ENCODE measurements at places on chromosomes 12 and 14.
A peak's percentile ranks its signal among the peaks of the same experiment; 100 is the strongest.

- no peak for DNase-seq
- no peaks in the 10 kb centered on the region for H3K27me3 ChIP-seq
- no peak overlapping the region for H3K27ac ChIP-seq
- H3K36me3 ChIP-seq, result peaks cover 19% of the 10 kb centered on the region
- H3K4me3 ChIP-seq, result no peak overlapping the region
Observed at GRCh38 chr12:56995930-56996496, 10.3 kb downstream of the ZBTB39 start.

DNA sequence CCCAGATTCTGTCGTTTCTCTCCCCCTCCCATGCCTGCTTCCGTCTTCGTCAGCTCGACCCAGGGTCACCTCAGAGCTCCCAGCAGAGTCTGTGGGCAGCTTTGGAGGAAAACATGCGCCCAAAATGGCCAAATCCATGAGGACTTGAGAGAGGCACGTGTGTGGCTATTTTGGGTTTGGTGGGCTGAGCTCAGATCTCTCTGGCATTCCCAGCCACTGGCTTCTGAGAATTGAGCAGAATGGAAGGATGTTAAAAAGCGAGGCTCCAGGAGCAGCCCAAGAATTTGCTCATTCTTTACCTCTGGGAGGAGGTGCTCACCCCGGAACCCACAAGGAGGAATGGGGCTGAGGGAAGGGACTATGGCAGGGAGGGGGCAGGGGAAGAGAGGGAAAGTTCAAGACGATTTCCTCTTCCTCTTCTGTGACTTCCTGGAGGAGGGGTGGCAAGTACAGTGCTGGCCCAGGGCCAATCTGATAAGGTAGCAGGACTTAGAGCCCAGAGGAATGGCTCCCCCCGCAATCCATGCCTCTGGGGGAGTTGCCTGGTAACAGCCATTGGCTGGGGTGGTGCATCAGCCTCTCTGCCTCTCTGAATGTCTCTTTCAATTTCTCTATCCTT, 20.1 kb downstream of the TSPAN9 start:
- no peak for DNase-seq
- H3K27me3 ChIP-seq, result no peaks in the 10 kb centered on the region
- peak overlapping the region; percentile 54 for H3K27ac ChIP-seq
- no peaks in the 10 kb centered on the region for H3K36me3 ChIP-seq
- peaks cover 36% of the 10 kb centered on the region for H3K4me1 ChIP-seq

DNA sequence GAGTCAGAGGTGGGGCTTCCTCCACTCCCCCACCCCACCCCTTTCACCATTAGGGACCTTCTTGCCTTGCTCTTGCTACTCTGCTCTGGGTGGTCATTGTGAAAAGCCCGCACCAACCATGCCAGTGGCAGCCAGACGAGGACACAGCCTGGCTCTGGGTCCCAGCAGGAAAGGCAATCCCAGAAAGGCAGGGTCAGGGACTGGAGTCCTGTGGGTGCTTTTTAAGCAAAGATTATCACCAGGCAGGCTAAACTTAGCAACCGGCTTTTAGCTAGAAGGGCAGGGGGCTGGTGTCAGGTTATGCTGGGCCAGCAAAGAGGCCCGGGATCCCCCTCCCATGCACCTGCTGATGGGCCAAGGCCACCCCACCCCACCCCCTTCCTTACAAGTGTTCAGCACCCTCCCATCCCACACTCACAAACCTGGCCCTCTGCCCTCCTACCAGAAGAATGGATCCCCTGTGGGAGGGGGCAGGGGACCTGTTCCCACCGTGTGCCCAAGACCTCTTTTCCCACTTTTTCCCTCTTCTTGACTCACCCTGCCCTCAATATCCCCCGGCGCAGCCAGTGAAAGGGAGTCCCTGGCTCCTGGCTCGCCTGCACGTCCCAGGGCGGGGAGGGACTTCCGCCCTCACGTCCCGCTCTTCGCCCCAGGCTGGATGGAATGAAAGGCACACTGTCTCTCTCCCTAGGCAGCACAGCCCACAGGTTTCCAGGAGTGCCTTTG, 1.2 kb upstream of the GAPDH start:
- no peak for DNase-seq
- peak overlapping the region; percentile 96 for H3K4me3 ChIP-seq
- H3K36me3 ChIP-seq, result peaks cover 58% of the 10 kb centered on the region
- H3K27me3 ChIP-seq, result no peaks in the 10 kb centered on the region

- no peaks in the 10 kb centered on the region for H3K27me3 ChIP-seq
- no peaks in the 10 kb centered on the region for H3K36me3 ChIP-seq
- H3K27ac ChIP-seq, result no peak overlapping the region
- H3K4me1 ChIP-seq, result peaks cover 3% of the 10 kb centered on the region
Observed at GRCh38 chr12:105072888-105073488, 11.3 kb downstream of the ALDH1L2 start.

GRCh38 chr14:37054869-37055268, 117.5 kb downstream of the SLC25A21 start:
- H3K27me3 ChIP-seq, result no peaks in the 10 kb centered on the region
- H3K36me3 ChIP-seq, result no peaks in the 10 kb centered on the region
- no peak overlapping the region for H3K27ac ChIP-seq
- no peak for DNase-seq

GRCh38 chr12:95198914-95199313, 18.4 kb downstream of the FGD6 start:
- DNase-seq, result no peak
- H3K36me3 ChIP-seq, result no peaks in the 10 kb centered on the region
- H3K27ac ChIP-seq, result peak overlapping the region; percentile 33
- no peak overlapping the region for H3K4me3 ChIP-seq
- H3K27me3 ChIP-seq, result no peaks in the 10 kb centered on the region

DNA sequence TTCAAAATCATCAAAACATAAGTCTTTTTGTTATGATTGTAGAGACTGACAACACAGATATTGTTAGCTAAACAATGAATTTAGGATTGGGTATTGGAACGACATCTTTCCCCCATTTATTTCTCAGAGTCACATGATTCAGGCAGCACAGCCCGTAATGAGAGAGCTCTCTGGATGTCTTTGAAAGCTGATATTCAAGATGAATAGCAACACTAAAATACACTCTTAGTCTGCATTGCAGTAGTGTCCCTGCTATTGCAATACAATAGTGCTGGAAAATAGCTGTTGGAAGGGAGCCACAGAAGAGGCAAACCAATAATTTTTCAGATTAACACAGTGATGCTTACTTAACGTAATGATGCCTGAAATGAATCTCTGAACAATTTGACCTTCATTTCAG, 9.9 kb downstream of the GTSF1 start:
- no peaks in the 10 kb centered on the region for H3K36me3 ChIP-seq
- H3K27me3 ChIP-seq, result no peaks in the 10 kb centered on the region
- H3K4me3 ChIP-seq, result no peak overlapping the region
- no peak for DNase-seq
- no peak overlapping the region for H3K27ac ChIP-seq

- no peak for DNase-seq
- peaks cover 10% of the 10 kb centered on the region for H3K4me1 ChIP-seq
- no peak overlapping the region for H3K4me3 ChIP-seq
- H3K27ac ChIP-seq, result no peak overlapping the region
- no peaks in the 10 kb centered on the region for H3K36me3 ChIP-seq
Observed at GRCh38 chr12:51687177-51687576, 96.1 kb downstream of the SCN8A start.

DNA sequence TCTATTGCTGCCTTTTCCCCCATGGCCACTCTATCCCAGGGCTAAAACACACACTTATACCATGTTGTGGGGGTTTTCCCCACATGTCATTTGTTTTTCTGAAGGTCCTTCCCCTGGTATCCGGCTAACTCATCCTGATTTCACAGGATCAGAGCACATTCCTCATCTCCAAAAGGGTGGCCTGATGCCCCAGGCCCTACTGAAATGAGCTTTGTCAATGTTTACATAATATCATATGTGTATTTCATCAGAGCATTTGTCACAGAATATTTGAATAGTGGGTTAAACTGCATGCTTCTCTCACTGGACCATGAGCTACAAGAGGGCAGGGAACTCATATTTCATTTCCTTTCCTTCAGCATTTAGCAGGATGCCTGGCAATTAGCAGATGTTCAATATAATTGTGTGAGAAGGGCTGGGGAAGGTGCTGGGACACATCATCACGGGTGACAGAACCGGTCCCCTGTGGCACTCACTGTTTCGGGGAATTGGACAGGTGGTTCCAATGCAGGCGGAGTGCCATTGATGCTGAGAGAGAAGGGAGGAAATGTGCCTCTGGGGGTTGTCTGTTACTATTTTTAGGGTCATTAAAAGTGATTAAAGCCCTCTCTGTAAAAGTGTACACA, 26.8 kb downstream of the EMP1 start:
- H3K4me3 ChIP-seq, result no peak overlapping the region
- peaks cover 25% of the 10 kb centered on the region for H3K4me1 ChIP-seq
- peaks cover 6% of the 10 kb centered on the region for H3K36me3 ChIP-seq
- H3K27ac ChIP-seq, result peak overlapping the region; percentile 7

GRCh38 chr14:85607651-85608081, 77.7 kb downstream of the FLRT2 start:
- DNase-seq, result no peak
- H3K4me3 ChIP-seq, result no peak overlapping the region
- no peaks in the 10 kb centered on the region for H3K36me3 ChIP-seq

GRCh38 chr12:117497407-117497806, 136.0 kb upstream of the NOS1 start:
- no peak overlapping the region for H3K4me3 ChIP-seq
- H3K27ac ChIP-seq, result no peak overlapping the region
- H3K4me1 ChIP-seq, result no peaks in the 10 kb centered on the region
- no peak for DNase-seq

GRCh38 chr12:12837025-12837812, 24.1 kb downstream of the DDX47 start:
- H3K27ac ChIP-seq, result no peak overlapping the region
- H3K36me3 ChIP-seq, result peaks cover 17% of the 10 kb centered on the region
- no peak for DNase-seq
- H3K4me3 ChIP-seq, result no peak overlapping the region
- H3K27me3 ChIP-seq, result no peaks in the 10 kb centered on the region

DNA sequence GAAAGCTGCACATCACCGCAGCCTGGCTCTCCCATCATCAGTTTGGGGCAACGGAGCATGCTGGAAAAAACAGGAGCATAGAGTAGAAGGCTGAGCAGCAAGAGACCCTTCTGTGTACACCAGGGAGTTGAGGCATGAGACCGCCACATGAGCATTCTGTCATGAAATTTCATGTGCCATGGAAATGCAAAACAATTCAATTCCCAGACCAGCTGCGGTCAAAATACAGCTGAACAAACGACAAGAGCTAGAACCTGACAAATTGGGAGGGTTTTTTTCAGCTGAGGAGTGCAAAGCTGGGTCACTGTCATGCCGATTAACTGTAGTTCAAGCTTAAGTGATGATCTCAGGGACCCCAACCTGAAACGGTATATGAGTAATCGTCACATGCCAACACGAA, 37.1 kb downstream of the TMEM30B start:
- no peak overlapping the region for H3K27ac ChIP-seq
- no peaks in the 10 kb centered on the region for H3K27me3 ChIP-seq
- no peaks in the 10 kb centered on the region for H3K36me3 ChIP-seq
- no peaks in the 10 kb centered on the region for H3K4me1 ChIP-seq
- no peak for DNase-seq

DNA sequence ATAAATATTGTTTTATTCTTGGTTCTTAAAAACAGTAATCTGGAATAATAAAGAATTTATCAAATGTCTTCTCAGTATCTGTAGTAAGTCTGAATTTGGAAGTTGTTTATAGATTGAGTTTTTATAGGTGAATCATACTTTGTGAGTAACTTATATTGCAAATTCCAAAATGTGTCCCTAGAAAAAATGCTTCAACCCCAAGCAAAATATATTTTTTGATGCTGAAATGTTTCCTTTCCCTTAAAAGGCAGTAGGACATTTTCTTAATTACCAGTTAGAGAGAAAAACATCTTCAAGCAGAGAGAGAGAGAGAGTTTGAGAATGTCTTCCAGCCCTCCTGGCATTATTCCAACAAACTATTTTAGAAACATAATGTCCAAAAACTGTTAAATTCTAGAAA, 37.9 kb downstream of the PELI2 start:
- H3K27ac ChIP-seq, result no peak overlapping the region
- peaks cover 13% of the 10 kb centered on the region for H3K4me1 ChIP-seq
- DNase-seq, result no peak
